ENCODE measurements at places on chromosomes 3 and 15.

DNA sequence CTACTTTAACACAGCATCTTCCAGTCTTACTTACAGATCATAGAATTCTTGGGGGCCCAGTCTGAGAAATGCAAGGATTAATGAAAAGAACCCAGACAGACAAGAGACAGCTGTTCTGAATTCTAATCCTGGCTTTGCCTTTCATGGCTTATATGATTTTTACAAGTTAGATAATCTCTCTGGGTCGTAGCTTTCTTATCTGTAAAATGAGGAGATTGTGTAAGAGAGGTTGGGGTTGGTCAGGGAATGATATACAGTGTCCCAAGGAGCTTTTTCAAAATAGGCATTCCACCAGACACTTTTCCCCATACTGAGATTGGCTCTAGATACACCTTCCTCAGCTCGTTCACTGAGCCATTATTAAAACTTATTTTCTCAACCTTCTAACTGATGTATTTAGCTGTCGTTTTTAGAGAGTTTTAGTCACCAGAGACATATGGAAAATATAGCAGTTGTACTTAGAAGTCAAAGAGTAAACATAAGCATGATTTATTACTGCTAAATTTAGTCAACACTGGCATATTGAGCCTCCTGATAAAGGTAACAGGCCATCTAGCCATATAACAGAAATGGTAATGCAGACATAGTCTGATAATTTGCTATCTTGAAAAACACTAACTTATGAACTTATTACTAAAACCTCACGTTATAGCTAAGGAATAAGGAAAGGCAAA lies 163.0 kb upstream of the MLF1 start:
- no peak for DNase-seq

DNA sequence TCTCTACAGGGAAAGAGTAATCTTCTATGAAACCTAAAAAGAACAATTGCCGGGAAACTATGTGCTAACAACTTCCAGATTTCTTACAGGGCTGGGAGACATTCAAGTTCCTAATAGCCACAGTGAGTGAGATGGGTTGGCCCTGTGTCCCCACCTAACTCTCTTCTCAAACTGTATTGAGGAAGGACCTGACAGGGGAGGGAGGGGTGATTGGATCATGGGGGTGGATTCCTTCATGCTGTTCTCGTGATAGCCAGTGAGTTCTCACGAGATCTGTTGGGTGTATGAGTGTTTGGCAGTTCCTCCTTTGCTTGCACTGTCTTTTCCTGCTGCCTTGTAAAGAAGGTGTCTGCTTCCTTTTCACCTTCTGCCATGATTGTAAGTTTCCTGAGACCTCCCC lies 958.7 kb downstream of the AGBL1 start:
- no peak for DNase-seq

- DNase-seq = no peak
These were observed 248.2 kb downstream of the TBC1D5 start for GRCh38 chr3:17494117-17494809.

DNA sequence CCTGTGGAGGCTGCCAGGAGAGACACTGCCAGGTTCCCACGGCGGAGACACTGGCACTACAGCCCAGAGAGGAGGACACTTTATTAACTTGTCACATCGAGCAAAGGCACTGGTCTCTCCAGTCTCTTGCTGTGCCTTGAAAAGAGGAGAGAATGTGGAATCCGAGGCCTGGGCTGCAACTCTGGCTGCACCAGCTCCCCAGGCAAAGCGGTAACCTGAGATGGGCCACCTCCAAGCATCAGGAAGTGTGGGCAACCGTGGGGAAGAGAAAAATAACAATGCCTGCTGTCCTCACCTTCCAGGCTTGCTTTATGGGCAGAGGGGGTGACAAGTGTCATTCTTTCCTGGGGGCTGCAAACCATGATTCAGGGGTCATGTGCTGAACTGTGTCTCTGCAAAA lies 91.6 kb upstream of the RGMA start:
- DNase-seq = no peak

DNA sequence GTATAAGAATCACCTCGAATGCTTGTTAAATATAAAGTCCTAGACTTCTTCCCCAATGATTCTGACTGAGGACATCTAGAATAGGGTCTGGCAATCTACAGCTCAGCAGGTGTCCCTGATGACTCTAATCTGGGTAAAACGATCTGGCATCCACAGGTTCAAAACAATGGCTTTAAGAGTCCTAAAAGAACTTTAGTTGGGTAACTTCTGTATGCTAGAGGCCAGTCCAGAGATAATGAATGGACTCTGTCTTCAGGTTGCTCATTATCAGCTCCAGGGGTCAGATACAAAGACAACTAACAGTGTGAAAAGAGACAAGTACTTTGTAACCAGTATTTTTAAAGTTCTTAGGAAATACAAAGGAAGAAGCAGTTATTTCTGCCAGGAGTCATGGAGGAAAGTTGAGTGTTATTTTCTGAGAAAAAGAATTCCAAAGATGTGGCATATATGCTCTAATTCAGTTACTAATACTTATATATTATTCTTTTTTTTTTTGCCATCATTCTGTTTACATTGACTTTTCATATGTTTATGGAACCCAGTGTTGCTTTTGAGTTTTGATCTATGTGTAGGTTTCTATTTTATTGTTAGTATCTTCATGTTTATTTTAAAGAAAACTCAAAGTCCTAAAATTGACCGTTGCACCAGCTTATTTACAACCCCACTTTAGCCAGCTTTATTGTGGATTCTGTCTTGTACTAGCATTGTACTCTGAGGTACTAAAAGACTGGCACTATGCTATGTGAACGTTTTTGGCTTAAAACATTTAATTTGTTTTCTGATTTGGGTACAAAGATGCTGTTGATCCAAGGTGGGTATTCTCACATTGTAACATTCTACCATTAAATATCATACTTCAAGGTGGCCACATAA lies 3.1 kb upstream of the GPR15 start:
- no peak for DNase-seq

DNA sequence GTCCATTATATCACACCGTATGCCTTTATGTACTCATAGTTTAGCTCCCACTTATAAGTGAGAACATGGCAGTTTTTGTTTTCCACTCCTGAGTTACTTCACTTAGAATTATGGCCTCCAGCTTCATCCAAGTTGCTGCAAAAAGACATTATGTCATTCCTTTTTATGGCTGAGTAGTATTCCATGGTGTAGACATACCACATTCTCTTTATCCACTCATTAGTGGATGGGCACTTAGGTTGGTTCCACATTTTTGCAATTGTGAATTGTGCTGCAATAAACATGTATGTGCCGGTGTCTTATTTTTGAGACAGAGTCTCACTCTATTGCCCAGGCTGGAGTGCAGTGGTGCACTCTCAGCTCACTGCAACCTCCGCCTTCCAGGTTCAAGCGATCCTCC lies 74.1 kb upstream of the IQSEC1 start:
- DNase-seq = no peak

DNA sequence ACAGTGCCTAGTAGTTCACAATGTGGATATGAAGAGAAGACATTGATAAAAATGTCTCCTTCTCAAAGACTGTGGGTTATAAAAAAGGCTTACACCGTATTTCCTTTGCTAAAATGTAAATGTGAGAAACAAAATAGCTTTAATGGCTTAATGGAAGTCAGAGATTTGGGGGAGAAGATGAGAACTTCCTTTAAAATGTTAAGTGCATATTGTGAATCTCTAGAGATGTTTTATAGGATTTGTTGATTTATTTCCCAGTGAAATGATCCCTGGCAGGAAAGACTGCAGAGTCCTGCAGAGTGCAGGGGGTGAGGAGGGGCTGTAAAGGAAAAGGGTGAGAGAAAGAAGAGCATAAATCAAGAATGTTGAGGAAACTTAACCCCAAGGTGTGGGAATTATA lies 305.1 kb downstream of the GAP43 start:
- no peak for DNase-seq

- DNase-seq = no peak
These were observed 14.7 kb downstream of the SKIC8 start for GRCh38 chr15:78284758-78285157.

DNA sequence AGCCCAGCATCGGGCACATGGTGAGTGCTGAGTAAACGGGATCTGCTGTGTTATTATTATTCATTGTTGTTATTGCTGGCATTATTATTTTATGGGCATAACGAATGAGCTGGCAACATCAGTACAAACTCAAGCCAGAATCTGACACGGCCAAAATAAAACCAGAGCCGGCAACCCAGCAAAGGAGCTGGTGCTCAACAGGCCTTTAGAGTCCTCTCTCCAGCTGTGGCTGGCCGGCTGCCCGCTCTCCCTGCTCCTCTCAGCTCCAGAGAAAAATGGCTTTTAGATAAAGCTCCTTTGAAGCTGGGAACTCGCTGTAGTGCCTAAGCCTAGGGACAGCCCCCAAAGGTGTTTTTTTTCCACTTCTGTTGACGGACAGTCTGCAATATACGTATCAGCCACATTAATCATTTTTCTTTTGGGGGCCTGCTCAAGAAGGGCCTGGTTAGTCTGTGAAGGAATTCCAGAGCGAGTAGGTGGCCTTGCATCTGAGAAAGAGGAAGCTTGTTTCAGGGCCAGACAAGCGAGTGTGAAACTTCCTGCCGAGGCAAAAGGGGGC lies 193.9 kb upstream of the UBE2E1 start:
- DNase-seq = no peak

DNA sequence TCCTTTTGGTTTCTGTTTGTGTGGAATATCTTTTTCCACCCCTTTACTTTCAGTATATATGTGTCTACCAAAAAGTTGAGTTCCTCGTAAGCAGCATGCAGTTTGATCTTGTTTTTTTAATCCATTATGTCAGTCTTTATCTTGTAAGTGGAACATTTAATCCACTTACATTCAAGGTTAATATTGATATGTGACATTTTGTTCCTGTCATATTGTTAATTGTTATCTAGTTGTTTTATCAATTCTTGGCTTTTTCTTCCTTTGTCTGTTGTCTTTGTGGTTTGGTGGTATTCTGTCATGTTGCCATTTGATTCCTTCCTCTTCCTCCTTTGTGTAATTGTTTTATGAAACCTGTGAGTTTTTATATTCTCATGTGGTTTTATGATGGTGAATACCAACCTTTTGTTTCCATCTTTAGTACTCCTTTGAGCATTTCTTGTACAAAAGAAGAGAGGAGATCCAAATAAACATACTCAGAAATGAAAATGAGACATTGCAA lies 43.4 kb upstream of the XCR1 start:
- DNase-seq = no peak

DNA sequence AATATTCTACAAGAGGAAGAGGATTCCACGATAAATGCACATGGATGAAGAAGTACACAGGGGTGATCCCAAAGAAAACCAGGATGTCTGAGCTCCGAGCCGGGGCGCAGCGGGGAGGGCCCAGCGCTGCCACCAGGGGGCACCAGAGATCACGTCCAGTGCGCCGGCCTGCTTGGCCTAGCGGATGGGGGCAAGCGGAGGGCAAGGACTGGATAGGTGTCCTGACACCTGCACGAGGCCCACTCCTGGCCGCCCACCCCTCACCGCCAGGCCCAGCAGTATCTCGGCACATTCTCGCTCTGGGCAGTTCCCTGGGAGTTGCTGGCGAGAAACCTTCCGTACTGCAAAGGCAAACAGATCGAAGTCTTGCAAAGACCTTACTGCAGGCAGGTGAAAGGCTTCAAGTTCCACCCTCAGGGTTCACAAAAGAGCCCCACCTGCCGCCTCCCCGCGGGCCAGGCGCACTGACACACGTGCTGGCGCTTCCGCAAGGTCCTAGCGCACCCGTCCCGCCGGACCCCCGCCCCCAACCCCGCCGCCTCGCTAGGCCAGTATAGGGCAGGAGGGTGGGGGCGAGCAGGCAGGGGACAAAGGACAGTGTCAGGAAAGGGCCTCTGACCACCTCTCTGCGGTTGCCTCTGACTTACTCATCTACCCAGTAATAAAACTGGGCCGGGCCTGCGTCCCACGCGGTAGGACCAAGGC lies 3.3 kb downstream of the ANKRD63 start:
- DNase-seq = no peak

DNA sequence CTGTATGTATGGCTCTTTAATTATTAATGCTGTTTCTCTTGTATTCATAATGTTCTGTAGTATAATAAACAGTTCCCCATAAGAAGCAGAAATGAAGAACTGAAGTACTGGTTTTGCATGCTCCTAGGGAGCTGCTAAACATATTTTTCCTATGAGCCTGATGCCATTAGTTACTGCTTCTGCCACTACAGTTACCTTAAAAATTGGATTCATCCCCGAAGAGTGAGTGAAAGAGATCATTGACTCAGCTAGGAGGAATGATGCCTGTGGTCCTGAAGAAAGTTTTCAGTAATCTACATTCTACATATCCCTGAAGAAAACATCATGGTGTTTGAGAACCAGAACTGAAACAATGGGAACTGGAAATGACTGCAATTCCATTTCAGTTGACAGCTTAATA lies 37.1 kb upstream of the ST3GAL6 start:
- DNase-seq = no peak

DNA sequence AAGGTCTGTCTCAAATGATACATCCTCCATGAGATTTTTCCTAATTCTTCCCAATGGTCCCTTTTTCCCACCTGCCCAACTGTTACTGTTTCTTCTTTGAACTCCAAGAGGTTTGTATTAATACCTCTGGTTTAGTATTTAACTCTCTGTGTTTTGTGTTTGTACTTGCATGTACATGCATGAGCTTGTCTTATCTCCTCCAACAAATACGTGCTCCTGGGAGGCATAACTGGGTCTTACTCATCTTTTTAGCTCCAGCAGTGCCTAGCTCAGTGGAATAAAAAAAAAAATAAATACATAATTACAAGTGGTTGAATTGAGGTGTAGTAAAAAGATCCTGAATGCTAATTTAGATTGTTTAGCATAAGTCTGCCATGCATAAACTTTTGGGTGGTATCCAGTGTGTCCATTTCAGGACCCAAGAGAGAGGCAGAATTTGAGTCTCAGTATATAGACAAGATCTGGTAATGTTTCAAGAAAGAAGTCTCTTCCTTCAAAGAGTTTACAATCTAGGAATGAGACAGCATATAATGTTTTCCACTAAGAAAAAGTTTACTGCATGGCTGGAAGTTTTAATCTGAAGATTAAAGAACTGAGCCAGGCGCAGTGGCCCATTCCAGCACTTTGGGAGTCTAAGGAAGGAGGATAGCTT lies 1.7 kb upstream of the LYSMD2 start:
- DNase-seq = no peak

DNA sequence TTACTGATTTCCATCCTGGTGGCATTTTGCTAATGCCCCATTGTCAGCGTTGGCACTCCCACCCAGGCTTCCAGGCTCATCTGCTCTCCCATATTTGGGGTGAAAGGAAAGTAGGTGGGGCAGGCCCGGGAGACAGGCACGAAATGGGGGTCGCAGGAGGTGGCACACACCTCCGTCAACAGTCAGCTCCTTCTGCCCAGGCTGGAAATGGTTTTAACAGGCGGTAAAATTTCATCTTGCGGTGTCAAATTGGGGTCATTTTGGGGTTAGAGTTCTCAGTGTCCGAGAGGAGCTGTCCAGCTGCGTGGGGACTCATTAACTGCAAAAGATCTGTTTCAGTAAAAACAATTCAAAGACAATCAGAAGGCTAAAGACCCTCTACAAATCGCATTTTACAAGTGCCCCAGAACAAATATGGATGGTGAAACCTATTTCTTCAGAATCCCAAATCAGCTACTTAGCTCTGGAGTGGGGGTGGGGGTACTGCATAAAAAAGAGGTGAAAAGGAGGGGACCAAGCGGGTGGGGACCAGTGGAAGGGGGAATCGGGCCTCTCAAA lies 4.2 kb upstream of the MEIS2 start:
- no peak for DNase-seq

GRCh38 chr15:32029862-32030781 lies at the start of gene CHRNA7:
TSS of gene CHRNA7 (plus strand) at chr15:32030515. CDS start at chr15:32030595, 80 bp downstream.
- DNase-seq = peak; percentile 26
